Stimulated activated CD4-positive, alpha-beta T cell treated with anti-CD3 and anti-CD28 coated beads, TNF-alpha, amount 100 ng/mL, for 4 hours (primary cell): ENCODE measurements at places on chromosomes 2 and 18.

- no peak for DNase-seq
These were observed 3.3 kb downstream of the KIF3C start for GRCh38 chr2:25979001-25979400.

GRCh38 chr2:188085421-188085820 is 206.3 kb upstream of the GULP1 start:
- no peak for DNase-seq

- DNase-seq: no peak
These were observed 106.1 kb downstream of the MYO1B start for GRCh38 chr2:191351298-191351697.

GRCh38 chr18:60873708-60874107 is 459.5 kb upstream of the CDH20 start:
- DNase-seq: no peak

- DNase-seq: no peak
These were observed 580.8 kb downstream of the ERBB4 start for GRCh38 chr2:211957799-211958198.

- DNase-seq: no peak
These were observed 88.6 kb downstream of the SLC5A7 start for GRCh38 chr2:108074946-108075345.

DNA sequence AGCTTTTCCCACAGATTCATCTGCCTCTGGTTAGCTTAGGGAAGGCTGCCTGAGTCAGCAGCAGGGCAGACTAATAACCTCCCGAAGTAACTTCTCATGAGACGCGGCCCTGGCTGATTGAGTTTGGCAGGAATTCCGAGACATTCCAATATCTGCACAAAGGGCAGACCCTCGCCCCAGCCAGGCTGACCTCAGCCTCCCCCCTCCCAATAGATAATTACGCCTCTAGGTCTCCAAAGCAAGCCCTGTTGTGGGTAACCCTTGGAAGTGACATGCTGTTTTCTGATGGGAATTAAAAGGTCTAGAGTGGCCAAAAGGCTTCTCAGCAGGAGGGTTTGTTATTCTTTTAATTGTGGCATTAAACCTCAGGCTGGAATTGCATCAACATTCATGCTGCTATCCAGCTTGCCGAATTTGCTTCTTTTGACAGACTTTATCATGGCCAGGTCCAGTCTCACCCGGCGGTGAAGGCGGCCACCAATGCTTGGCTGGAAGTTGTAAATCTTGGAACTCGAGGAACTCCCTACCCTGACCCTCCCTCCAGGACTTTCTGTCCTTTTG is 98.0 kb upstream of the SLC14A2 start:
- no peak for DNase-seq

DNA sequence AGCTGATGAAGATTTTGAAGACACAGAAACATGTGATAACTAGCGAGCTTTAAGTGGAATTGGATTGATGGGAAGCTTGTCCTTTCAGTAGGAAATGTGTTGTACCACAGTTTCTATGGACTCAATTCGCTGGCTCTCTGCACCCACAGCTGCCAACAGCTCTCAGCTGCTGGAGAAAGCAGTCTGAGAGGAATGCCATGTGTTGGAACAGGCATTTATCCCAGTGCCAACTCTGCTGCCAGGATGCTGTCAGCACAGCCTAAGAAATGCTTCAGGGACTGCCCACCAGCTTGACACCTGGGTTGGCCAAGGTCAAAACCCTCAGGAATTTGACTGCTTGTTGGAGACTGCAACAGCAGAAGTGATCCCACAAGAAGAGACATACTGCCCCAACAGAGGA is 193.0 kb upstream of the THSD7B start:
- no peak for DNase-seq

DNA sequence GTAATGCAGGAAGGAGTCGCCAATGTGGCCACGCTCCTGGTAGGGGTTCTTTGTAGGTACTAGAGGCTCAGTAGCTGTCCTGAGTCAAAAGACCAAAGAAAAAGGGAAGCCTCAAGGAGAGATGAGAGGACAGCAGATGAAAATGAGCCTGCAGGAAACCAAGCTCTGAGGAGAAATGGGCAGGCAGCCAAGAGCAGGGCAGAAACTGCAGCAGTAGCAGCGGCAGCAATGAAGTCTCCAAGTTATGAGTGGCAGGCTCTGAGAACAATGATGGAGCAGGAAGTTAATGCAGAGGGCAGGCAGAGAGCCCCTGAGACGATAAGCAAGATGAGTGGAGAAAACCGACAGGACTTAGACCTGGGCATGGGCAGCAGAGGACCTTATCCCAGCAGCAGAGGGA is 48.2 kb upstream of the TMEM200C start:
- DNase-seq: no peak

DNA sequence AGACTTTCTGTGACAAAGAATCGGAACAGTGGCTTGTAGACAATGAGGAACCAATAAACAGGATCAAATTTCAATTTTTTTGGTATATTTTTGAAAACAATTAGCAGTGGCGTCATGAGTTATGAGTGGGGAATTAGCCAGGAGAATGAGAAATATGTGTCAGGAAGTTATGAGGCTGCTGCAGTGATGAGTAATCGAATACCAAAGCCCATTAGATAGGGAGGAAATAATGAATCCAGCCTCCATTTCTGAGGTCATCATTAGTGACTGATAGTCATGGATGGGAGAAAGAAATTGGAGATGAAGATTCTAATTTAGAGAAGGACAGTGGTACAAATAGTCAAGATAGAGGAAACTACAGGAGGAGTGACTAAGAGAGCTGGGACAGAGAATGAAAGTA is 673.1 kb upstream of the VRK2 start:
- DNase-seq: no peak

- no peak for DNase-seq
These were observed 1.1 kb upstream of the RNU4ATAC start for GRCh38 chr2:121529439-121530211.

GRCh38 chr2:68362749-68363148 is 2.3 kb upstream of the PLEK start:
- no peak for DNase-seq

- DNase-seq: no peak
These were observed 39.5 kb downstream of the SFT2D3 start for GRCh38 chr2:127740665-127741288.

GRCh38 chr2:207332480-207333212 is 166.9 kb upstream of the KLF7 start:
- no peak for DNase-seq

GRCh38 chr2:121286506-121286905 is 1.5 kb upstream of the TFCP2L1 start:
- DNase-seq: no peak

DNA sequence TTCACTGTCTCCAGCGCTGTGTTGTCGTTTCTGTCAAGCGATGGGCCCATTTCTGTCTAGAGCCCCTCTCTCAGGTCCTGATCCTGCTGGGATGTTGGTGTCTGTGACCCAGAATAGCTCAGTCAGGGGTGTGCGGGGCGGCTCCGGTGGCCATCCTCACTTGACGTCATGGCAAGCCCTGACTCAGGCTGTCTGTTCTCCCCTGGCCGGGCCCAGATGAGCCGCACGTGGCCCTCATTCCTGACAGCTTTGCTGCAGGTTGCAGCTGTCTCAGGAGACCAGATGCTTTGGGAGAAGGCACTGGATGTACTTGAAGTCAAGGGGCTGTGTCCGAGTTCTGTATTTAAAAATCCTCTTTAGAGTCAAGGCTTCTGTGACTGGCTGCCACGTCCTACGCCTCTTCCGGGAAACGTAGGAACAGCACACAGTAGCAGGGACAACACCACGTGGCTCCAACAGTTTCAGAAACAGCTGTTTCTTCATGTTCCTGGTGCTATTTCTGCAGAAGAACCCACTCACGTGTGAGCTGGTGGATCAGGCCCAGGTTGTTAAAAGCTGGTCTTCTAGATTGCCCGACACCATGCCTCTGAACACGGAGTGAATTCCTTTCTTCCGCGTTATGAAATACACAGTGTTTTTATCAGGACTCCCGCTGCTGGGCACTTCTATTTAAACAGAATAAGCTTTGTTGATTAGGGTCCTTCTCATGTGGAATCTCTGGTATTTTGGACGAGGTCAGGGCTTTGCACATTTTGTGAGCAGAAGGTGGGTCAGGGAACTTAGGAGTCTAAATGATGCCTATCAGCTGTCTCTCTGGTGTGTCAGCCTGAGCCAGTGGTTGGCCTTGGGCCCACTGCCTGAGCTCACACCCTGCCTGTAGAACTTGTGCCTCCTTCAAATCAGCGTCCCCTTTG is 28.3 kb upstream of the NTSR2 start:
- no peak for DNase-seq

DNA sequence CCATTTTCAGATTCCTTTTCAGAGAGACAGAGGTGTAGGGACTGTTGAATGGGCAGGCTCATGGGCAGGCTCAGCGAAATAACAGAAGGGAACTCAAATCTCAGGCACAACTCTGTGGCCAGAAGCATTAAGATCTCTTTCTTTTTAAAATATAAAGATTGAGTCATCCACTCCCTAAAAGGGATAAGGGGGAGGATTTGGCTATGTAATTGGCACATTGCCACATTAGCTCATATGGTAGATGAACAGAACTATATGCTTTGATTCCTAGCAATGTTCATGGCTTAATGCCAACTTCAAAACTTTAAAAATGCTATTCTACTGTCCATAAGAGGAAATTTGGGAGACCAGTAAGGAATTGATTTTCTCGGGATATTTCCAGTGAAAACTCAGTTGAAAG is 53.8 kb upstream of the SLC5A7 start:
- no peak for DNase-seq

DNA sequence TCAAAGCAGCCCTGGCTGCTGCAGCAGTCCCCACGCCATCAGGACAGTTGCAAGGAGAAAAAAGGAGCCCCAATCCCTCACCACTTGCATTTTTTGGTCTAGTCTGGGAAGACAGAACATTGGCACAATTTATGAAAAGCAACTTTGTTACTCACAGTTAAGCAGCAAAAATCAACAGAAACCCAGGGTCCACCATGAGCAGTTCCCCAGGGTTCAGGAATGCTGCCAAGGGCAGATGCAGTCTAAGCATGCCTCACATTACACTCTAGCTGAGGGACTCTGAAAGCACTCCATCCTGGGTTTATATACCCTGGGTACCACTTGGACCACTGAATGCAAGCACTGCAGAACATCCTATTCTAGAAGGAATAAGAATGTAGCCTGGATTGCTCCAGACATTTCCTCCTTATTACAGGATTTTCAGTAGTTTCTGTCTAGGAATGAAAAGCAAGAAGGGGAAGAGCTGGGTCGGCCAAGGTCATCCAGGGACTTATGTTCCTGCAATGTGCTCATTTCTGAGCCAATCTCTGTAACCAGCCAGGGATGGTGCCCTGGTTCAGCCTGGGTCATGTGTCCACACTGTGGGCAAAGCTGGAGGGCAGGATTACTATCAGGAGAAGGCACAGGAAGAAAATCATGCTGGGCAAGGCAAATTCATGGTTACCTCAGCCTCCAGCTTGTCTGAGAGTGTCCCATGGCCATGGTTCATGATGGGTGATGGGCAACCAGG is 19.5 kb upstream of the TMEM163 start:
- DNase-seq: no peak

DNA sequence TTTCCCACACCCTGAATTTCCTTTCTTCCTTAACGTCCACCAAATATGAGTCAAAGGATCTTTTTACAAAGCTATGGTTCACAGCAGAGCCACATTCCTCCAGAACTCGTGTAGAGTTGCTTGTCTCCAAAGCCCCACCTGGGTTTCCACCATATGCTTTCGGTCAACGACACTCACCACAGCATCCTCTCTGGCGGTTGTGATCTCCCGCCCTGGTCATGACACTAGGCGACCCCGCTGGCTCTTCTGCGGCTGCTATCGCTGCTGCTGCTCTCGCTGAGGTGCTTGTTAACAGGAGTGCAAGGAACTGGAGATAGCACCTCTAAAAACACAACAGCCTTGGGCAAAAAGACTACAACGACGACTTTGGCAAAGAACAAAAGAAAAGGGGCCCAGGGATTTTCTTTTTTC is 340 bp downstream of the SLC40A1 start:
- DNase-seq: no peak

DNA sequence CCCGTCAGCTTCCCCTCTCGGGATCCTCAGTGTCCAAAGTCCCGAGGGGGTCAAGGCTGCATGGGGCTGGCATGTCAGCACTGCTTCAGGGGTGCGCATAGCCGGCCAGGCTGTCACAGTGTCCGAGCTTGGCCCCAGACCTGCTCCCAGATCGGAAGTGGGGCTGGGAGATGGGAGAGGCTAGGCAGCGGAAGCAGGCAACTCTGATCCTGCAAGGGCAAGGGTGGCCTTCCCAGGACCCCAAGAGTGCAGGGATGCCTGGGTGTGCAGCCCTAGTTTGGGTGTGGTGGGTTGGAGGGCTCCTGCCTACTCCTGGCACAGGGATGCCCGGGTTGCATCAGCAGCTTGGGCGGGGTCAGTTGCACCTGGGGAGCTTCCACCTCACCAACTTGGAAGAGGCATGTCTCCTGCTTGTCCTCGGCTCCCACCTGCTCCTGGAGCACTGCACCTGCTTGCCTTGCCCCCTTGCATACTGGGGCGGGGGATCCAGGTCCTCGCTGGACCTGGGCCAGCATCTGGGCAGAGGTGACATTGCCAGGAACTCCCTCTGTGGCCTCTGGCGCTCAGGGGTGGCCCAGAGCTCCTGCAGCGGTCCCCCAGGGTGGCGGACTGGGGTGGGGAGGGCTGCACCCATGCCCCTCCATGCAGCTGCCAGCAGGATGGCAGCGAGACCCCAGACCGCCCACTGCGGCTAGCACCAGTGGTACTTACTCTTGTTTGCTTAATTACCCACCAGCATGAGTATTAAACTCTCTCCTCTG is 41.3 kb downstream of the CBLN2 start:
- no peak for DNase-seq

- DNase-seq: no peak
These were observed 7.4 kb downstream of the DCTN1 start for GRCh38 chr2:74372674-74373073.

DNA sequence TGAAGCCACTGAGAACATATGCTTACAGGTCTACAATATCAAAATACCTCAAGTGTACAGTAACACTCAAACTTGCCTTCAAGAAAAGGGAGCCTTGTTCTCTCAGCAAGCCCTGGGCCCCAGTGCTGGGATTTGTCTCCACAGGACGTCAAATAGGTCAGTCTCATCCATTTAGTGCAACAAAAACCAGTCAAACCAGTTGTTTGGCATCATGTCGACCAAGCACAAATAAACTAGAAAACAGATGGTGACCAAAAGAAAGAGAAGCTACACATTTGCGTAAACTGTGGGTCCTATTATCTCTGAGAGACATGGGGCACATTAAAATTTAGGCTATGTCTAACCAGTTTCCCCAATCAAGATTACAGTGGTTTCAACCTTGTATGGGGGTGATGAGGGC is 182.6 kb upstream of the PKDCC start:
- no peak for DNase-seq

DNA sequence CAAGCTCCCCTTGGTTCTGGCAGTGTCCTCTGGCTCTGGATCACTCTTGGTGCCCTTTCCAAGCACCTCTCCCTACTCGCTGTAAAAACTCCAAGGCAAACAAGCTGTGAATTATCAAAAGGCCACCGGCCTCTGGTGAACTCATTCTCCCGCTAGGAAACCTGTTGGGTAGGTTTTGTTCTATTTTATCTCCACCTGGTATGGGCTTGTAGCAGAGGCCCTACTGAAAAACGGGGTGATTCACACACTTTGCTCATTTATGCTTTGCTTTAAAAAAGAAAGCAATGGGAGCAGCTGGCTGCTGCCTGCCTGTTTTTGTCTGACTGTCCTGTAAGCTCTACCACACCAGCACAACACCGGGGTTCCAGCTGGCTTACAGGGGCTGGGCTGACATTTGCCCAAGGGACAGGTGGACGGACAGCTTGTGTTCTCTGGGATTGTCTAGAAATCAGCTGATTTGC is 56.8 kb downstream of the SH3BP4 start:
- DNase-seq: no peak

GRCh38 chr2:64318476-64318748 is 135.6 kb upstream of the LGALSL start:
- DNase-seq: no peak
